HEK293T (cell line): ENCODE measurements at places on chromosomes 16 and 17.

- no peak for DNase-seq
Observed at GRCh38 chr17:70310221-70310672, 140.9 kb downstream of the KCNJ2 start.

- no peak for DNase-seq
Observed at GRCh38 chr17:66803474-66803951, 31.4 kb upstream of the CACNG5 start.

- no peak for DNase-seq
Observed at GRCh38 chr17:48502901-48503300, 27.9 kb downstream of the HOXB1 start.

- DNase-seq = no peak
Observed at GRCh38 chr16:2524339-2524938, 4.3 kb downstream of the AMDHD2 start.

- no peak for DNase-seq
Observed at GRCh38 chr16:2422123-2422867, 7.0 kb upstream of the CCNF start.

- no peak for DNase-seq
Observed at GRCh38 chr16:89094880-89095258, 1.2 kb downstream of the ACSF3 start.

GRCh38 chr17:29840884-29841283, 89.1 kb downstream of the SSH2 start:
- DNase-seq = no peak

DNA sequence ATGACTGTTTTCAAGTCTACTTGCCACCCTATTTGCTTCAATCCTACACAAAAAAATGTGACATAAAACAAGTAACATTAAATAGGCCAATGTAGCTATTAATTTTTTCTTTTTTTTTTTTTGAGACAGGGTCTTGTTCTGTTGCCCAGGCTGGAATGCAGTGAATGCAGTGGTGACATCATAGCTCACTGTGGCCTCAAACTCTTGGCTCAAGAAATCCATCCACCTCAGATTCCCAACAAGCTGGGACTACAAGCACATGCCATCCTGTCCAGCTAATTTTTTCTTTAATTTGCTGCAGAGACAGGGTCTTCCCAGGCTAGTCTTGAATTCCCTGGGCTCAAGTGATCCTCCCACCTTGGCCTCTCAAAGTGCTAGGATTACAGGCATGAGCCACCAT, 29.4 kb downstream of the ANKFY1 start:
- no peak for DNase-seq

DNA sequence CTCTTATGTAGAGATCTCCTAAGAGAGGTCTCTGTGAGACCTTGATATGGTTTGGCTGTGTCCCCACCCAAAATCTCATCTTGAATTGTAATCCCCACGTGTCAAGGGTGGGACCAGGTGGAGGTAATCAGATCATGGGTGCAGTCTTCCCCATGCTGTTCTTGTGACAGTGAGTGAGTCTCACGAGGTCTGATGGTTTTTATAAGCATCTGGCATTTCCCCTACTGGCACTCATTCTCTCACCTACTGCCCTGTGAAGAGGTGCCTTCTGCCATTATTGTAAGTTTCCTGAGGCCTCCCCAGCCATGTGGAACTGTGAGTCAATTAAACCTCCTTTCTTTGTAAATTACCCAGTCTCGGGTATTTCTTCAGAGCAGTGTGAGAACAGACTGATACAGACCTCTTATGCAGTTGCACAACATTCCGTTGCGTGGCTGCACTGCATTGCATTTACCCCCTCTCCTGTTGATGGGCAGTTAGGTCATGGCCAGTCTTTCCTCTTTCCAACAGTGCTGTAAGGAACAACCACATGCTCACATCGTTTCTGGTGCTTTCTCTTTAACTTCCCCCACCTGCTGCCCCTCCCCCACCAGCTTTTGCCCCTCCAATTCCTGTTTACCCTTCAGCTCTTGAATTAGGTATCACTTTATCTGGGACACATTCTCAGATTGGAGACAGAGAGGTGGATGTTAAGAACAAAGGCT, 43.6 kb upstream of the MED9 start:
- DNase-seq = no peak

- peak; percentile 65 for DNase-seq
Observed at GRCh38 chr17:78241277-78242023, 10.0 kb downstream of the TMEM235 start.

GRCh38 chr16:8548166-8548565, 42.1 kb downstream of the TMEM114 start:
- DNase-seq = no peak

GRCh38 chr17:63848834-63849689, 6.6 kb upstream of the SMARCD2 start:
- peak; percentile 95 for DNase-seq

DNA sequence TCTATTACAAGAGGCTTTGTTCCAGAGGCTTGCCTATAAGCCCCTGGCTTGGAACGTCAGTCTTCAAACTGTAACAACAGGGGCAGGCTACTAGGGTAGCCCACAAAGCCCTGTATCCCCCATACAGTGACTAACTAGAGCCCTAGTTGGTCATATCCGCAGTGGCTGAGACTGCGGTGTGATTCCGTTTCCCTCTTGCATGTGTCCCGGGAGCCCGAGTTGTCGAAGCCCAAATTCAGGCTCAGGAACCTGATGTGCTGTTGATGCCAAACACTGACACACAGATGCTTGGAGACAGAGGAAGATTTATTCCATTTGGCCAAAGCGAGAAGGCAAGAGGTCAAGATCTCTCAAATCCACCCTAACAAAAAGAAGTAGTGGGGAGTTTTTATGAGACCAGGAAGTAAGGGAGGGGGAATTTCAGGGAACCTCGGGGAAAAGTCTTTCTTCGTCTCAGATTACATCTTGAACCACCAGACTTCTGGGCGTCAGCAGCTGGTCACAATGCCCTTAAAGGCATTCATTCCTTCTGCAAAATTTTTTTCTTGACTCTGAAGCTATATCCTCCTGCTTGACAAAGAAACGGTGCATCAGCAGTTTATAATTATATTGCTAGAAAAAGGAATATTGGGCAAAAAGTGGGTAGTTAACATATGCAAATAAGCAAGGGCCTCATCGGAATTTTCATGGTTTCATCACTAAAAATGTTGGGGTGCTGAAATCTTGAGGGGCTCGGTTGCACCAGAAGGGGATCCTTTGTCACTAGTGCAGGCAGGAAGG, 879 bp downstream of the SLFN5 start:
- peak; percentile 15 for DNase-seq

GRCh38 chr16:57473176-57473840, 10.8 kb downstream of the POLR2C start:
- no peak for DNase-seq

DNA sequence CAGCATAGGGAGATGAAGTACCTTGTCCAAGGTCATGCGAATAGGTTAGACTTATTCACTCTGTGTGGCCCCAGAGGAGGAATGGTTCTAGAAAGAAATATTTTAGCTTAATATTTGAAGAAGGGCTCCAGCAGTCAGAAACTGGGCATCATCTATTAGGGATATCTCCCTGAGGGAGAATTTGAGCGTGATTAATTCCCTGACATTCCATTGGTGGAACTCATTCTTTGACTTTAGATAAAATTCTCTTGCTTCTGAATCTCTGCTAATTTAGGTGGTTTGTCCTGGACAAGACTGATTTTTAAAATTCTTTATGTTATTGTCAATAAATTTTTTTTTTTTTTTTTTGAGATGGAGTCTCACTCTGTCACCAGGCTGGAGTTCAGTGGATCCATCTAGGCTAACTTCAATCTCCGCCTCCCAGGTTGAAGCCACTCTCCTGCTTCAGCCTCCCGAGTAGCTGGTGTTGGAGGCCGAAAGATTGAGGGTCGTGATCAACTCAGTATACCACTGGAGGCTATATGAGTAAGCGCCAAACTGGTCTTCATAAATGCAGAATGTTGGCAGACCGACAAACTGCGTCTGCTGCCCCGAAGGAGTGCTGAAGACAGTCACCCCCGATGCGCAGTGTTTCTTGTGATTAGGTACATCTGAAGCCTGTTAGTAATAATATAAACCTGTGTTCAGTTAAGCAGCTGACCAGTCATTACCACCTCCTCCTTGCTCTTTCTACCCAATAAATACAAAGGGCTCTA, 267.9 kb upstream of the HSBP1 start:
- no peak for DNase-seq

DNA sequence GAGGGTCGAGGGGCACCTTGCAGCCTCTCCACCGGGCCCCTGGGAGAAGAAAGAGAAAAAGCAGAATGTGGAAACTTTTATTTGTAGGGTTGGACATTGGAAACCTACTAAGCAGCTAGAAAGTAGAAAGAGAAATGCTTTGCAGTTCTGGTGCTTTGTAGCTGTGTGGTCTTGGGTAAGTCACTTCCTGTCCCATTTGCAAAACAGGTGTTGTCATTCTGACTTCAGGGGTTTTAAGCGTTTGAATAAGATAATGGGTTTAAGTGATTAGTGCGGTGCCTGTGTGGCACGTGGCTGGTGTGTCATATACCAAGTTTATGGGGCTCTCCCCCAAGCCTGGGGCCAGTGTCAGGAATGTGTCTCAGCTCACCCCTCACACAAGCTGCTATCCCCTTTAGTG, 1.6 kb downstream of the CA4 start:
- DNase-seq = no peak

DNA sequence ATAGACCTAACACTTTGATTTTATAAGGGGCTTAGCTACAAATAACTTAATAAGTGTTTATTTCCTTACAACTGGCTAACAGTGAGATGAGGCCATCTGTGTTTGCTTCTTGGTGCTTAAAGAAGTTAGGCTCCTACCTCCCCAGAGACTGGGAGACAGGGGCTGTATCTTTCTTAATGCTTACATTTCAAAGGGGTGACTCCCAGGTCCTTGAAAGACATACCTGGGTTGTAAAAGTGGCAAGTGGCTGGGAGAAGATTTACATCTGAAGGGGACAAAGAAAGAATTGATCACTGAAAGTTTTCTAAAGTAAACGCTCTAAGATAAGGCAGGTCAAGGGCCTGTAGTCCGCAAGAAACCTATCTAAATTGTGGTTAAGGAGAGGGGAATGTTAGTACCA, 196.8 kb downstream of the CNTNAP4 start:
- DNase-seq = no peak

GRCh38 chr16:28587386-28587785, 9.5 kb downstream of the SULT1A2 start:
- no peak for DNase-seq

DNA sequence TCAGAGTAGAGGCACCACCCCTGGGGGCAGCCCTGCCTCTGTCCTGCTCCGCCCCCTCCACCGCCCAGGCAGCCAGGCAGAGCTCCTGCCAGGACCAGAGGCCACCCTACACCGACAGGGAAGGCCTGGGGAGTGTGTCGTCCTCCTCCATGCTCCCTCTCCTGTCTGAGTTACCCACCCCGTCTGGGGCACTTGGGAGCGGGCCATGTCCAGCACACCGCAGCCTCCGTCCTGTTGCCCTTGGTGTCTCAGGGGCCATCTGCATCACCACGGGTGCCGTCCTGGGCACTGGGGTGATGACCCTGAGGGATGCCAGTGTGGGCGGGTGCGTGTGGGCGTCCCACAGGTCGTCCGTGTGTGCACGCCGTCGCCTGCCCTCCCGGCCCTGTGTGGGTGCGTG, 65.3 kb upstream of the ZNF750 start:
- DNase-seq = no peak

DNA sequence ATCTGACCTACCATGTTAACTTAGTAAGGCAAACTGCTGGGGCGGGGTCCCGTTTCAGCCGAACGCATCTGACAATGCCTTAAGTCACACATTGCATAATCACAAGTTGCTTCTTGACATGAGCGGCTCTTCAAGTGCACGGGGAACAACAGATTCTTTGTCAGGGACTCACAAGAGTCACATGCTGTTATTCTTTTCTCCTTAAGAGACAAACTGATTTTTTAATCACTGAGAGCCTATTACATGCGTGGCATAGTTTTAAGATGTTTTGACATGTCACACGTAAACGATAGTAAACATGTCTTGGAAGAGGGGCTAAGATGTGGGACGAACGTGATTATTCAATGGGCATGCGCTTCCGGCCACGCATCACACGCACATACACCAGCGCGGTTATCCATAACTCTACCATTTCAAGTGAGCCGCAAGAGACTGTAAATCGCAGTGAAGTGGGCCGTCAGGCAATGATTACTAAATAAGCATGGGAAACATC, 63.4 kb downstream of the ADCY9 start:
- DNase-seq = no peak

DNA sequence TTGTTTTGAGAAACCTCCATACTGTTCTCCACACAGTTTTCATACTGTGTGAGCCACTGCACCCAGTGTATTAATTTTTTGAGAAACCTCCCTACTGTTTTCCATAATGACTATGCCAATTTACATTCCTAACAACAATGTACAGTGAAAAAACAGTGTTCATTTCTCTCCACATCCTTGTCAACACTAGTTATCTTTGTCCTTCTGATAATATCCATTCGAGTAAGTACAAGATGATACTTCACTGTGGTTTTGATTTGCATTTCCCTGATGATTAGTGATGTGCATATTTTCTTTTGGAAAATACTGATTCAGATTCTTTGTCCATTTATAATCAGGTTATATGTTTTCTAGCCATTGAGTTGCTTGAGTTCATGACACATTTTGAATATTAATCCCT, 462.0 kb downstream of the CDH11 start:
- no peak for DNase-seq

DNA sequence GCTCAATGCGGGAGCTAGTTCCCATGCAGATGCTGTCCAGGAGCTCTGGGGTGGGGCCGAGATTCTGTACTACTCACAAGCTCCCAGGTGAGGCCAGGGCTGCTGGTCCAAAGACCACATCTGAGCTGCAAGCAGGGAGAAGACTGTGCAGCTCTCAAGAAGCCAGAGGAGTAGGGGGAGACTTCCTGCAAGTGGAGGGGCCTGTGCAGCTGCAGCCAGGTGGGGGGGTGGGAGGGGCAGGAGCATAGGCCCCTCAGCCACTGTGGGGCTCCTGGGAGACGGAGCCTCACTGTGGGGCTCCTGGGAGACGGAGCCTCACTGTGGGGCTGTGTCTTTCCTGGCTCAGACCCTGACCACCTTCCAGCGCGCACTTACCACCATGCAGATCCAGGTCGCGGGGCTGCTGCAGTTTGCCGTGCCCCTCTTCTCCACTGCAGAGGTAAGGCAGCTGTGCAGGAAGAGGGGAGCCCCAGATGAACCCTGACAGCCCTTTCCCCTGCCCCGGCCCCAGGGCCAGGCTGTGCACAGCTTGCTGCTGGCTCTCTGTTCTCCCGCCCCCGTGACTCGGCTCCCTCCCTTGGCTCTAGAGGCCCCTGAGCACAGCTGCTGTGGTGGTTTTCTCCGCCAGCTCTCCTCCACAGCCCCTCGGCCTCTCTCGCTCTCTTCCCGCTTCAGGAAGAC, 24.3 kb upstream of the DNAI2 start:
- DNase-seq = no peak

DNA sequence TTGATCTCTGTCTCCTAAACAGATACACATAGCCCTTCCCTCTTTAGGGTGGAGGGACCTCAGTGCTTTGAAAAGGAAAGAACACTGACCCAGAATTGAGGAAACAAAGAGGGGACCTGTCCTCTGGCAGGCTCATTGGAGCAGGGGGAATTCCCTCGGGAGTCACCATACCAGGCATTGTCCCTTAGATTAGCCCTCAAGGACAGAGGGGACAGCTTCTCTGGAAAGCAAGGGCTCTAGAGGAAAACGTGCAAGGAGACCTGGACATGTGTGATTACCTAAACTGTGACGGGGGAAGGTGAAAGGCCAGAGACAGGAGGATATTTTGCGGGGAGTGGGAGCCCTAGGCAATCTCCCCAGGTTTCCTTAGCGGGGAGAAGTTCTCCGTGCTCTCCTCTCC, 7.6 kb upstream of the FZD2 start:
- DNase-seq = no peak
